Skeletal muscle tissue (tissue), 5 donors: ENCODE measurements at places on chromosomes 1 and 21. TPM values are rescaled to one million over a fixed set of nuclear protein-coding genes. Genes with fewer than 3 reads are reported as not detected.

Gene CAMSAP2
- total RNA-seq: 23.0 TPM

Gene MTARC2
- total RNA-seq: 10.4 TPM

Gene ADCY10
- under 0.01 TPM for total RNA-seq

Gene UBIAD1
- 7.3 TPM for total RNA-seq

Gene CYP4B1
- not detected for total RNA-seq

Gene S100A5
- not detected for total RNA-seq

Gene SMCP
- total RNA-seq: not detected

Gene FABP3
- 201 TPM for total RNA-seq

Gene GPR52
- total RNA-seq: 3.1 TPM

Gene TMIGD3
- 1.6 TPM for total RNA-seq

Gene VTCN1
- not detected for total RNA-seq

Gene ZBTB8OS
- 15.7 TPM for total RNA-seq

Gene GLIS1
- not detected for total RNA-seq

Gene FAM3B
- total RNA-seq: not detected

Gene PTCH2
- total RNA-seq: 1.6 TPM

Gene C1orf74
- total RNA-seq: 3.7 TPM

Gene DIO1
- not detected for total RNA-seq

Gene PFKFB2
- total RNA-seq: 3.7 TPM

Gene TMEM81
- total RNA-seq: 0.52 TPM

Gene CR1L
- 2.6 TPM for total RNA-seq

Gene S100A2
- not detected for total RNA-seq

Gene SYPL2
- 38.6 TPM for total RNA-seq

Gene CYYR1
- 4.2 TPM for total RNA-seq

Gene COL24A1
- 3.7 TPM for total RNA-seq

Gene AP4B1
- 16.7 TPM for total RNA-seq

Gene PDE9A
- 1.6 TPM for total RNA-seq

Gene TNFRSF9
- total RNA-seq: under 0.01 TPM

Gene ARHGAP30
- 4.2 TPM for total RNA-seq

Gene HSPA6
- 0.52 TPM for total RNA-seq

Gene SGIP1
- 0.52 TPM for total RNA-seq

Gene YOD1
- 13.0 TPM for total RNA-seq

Gene ATAD3B
- 16.7 TPM for total RNA-seq

Gene TNFRSF14
- 11.5 TPM for total RNA-seq

Gene PDXK
- total RNA-seq: 12.5 TPM

Gene OR2G6
- not detected for total RNA-seq

Gene TNFRSF25
- 3.7 TPM for total RNA-seq

Gene DCAF8
- total RNA-seq: 63.2 TPM

Gene DMRTA2
- under 0.01 TPM for total RNA-seq

Gene S100B
- total RNA-seq: 25.6 TPM

Gene KRTAP26-1
- total RNA-seq: not detected

Gene OR14K1
- total RNA-seq: 0.52 TPM

Gene PLPPR4
- total RNA-seq: 7.3 TPM

Gene PROK1
- total RNA-seq: not detected

Gene MYOCOS
- not detected for total RNA-seq

Gene UBASH3A
- total RNA-seq: under 0.01 TPM
